GM12892 (cell line): ENCODE measurements at places on chromosomes 13 and 19.

GRCh38 chr13:112846411-112847115, 122.5 kb upstream of the MCF2L start:
- DNase-seq, result no peak

DNA sequence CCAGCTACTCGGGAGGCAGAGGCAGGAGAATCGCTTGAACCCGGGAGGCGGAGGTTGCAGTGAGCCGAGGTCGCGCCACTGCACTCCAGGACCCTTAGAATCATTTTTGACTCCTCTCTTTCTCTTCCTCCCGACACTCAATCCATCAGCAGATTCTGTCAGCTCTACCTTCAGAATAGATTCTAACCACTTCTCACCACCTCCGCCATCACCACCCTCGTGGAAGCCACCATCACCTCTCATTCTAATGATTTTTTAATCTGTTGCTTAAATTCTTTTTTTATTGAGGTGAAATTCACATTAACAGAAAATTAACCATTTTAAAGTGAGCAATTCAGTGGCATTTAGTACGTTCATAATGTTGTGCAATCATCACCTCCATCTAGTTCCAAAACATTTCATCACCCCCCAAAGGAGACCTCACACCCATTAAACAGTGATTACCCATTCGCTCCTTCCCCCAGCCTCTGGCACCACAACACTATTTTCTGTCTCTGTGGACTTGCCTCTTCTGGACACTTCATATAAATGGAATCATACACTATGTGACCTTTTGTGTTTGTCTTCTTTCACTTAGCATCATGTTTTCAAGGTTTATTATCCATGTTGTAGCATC, 5.0 kb upstream of the CCDC61 start:
- DNase-seq, result no peak

- DNase-seq, result no peak
Measured at GRCh38 chr19:38290631-38291147, 13.4 kb upstream of the C19orf33 start.

GRCh38 chr13:106291006-106291405, 244.5 kb downstream of the EFNB2 start:
- no peak for DNase-seq

GRCh38 chr13:97934590-97934989, 18.9 kb upstream of the IPO5 start:
- no peak for DNase-seq

GRCh38 chr13:33536601-33537000, 251.0 kb upstream of the STARD13 start:
- DNase-seq, result no peak

DNA sequence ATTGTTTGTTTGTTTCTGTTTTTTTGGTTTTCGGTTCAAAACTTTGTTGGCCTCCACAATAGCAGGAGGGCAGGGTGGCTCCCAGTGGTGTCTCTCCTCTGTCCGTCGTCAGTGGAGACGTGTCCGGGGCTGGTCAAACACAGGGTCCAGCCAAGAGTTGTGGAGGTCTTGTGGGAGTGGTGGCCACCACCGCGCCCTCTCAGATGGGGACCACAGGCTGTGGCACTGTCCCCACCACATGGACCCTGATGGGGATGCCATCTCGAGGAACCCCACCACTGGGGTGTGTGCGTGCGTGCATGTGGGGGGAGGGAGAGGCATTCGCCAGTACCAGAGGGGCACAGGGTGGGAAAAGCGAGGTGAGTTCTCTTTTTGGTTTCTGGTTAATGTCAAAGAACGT, 13.8 kb downstream of the ZNF574 start:
- DNase-seq, result no peak

- no peak for DNase-seq
Measured at GRCh38 chr19:11378319-11379189, 4.1 kb downstream of the SWSAP1 start.

GRCh38 chr13:24053519-24054251, 106.8 kb upstream of the SPATA13 start:
- peak; percentile 52 for DNase-seq

- no peak for DNase-seq
Measured at GRCh38 chr19:40461669-40462221, 3.8 kb downstream of the BLVRB start.

- peak; percentile 23 for DNase-seq
Measured at GRCh38 chr19:5149932-5150901, 181.3 kb downstream of the KDM4B start.

DNA sequence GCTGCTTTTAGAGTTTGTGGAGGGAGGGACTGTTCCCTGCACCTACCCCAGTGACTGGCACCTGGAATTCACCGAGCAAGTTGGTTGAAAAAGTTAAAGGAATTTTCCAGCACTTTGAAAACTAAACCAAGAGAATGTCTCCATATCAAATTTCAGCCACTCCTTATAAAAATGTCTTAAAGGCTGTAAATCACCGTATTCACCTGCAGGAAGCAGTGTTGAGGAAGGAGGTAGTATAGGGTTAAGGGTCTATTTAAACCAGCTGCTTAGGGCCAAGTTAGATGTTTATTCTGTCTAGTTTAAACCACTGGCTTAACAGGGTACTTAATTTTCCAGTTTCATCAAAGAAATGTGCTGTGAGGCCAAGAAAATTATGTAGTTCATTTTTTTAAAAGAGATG, 3.8 kb upstream of the RAB20 start:
- no peak for DNase-seq

GRCh38 chr19:37718304-37718703, 1.3 kb downstream of the ZNF607 start:
- no peak for DNase-seq

DNA sequence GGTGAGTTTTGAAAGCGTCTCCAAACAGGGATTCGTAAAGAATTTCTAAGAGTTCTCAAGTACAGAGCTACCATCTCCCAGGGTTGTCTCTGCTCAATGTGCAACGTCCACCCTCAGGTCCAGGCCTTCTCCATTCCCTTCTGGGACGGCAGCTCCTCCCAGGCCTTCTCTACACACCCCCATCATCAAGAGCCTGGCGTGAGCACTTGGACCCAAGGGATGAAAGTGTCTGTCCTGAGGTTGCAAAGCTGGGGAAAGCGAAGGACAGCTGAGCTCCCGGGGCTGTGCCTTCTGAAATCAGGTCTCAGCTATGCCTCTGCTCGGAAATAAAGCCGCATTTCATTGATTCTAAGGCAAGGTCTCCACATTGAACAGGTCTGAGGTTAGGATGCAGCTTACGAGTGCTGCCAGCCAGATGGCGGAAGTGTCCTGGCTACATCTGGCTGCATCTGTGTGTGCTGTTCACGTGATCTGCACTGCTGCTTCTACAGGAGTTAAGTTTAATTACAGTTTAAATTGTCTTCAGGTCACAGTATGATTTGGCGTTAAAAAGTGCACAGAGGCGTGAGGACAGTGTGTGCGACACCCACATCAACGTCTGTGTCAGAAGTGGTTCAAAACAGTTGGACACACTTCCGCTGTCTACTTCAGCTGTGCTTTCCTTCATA, 27.0 kb upstream of the MIER2 start:
- no peak for DNase-seq
